ENCODE measurements at places on chromosomes 2 and 18.

- no peak for DNase-seq
Observed at GRCh38 chr2:7270011-7270431, 352.8 kb downstream of the RNF144A start.

DNA sequence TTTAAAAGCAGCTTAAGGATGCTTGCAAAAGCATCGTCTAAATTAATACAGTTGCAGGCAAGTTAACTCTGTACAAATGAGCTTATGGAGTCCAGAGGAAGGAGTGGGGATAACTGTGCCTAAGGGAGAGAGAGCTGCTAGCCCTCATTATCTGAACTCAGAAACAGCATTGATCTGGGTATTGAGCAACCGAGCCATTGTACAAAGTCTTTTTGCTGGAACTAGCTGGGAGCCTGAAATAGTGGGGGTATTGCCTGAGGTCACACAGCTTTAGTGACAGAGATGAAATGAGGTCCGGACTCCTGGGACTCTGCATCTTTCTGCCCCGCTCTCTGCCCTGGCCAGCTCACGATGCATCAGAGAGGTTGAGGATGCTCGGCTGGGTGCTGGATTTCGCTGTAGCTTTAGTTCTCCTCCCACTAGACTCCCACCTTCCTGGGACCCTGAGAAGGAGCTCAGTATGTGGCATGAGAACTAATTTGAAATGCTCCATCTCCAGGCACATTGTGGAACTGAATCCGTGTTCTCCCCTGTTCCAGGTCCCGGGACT is 67.5 kb upstream of the ATG16L1 start:
- no peak for DNase-seq

- DNase-seq: no peak
Observed at GRCh38 chr2:233973786-233974185, 56.6 kb downstream of the TRPM8 start.

GRCh38 chr2:71643674-71644357 is 190.5 kb downstream of the DYSF start:
- DNase-seq: peak; percentile 87

- DNase-seq: no peak
Observed at GRCh38 chr2:168673265-168674189, 128.9 kb upstream of the NOSTRIN start.

DNA sequence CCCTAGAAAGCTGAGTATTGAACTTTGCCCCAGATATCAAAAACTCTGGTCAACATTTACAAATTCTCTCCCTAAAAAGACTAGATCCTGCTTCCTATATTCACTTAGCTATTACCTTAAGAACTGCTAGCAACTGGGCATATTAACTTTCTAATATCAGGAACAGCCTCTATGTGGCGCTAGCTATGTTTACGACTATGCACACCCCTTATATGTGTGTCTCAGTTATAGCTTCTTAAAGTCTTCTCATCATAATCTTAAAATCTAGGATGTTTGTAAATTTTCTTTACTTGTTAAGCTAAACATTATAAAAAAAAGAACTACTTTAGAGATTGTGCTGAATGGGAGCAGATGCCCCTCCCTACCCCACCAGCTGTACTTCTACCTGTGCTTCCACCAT is 1.7 kb upstream of the STAMBP start:
- DNase-seq: no peak

Measured in ELF-1 (cell line).